ENCODE measurements at places on chromosomes 1 and 21.
A peak's percentile ranks its signal among the peaks of the same experiment; 100 is the strongest.

GRCh38 chr1:24635195-24635843 is 7.8 kb upstream of the SRRM1 start:
- DNase-seq: peak; percentile 82

GRCh38 chr1:111987502-111987901 is 2.0 kb downstream of the KCND3 start:
- DNase-seq: no peak

GRCh38 chr21:44931137-44931500 is 8.7 kb upstream of the SLX9 start:
- no peak for DNase-seq

GRCh38 chr1:51871351-51871975 is 7.1 kb downstream of the NRDC start:
- no peak for DNase-seq

DNA sequence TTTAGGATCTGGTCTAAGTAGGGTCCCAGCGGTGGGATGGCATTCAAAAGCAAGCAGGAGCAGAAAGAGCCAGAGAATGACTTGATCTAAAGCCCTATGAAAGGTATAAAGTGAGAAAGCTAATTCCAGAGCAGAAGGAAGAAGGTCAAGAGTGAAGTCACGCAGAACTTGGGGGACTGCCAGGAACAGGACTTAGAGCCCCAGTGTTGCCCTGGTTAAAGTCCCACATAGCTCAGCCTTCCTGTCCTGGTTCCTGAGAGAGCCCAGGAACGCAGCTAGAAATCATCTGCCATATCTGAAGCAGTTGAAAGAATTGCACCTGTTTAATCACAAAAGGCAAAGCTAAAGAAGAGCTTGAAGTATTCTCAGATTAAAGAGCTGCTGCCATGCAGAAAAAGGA is 160.6 kb upstream of the ATP1B1 start:
- DNase-seq: peak; percentile 34

DNA sequence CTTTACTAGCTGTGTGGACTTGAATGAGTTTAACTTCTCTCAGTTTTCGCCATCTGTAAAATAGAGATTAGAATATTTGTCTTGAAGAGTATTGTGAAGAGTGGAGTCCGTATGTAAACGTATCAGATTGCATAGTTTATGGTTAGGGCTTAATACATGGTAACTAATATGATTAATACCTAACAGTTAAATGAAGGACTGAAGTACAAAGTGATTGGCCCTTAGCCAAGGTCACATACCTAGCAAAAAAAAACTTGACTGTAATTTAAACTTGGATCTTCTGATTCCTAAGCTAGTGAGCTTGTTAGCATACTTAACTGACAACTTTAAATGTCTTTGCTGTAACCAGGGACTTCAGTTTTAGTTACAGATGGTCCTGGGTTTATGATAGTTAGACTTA is 1.9 kb downstream of the GIPC2 start:
- DNase-seq: peak; percentile 23

- no peak for DNase-seq
These were observed 15.9 kb downstream of the KIAA1614 start for GRCh38 chr1:180928331-180929230.

GRCh38 chr1:92792340-92792782 is 7.5 kb upstream of the EVI5 start:
- peak; percentile 28 for DNase-seq

GRCh38 chr1:178310685-178311105 is 186.1 kb downstream of the CLEC20A start:
- peak; percentile 73 for DNase-seq

- no peak for DNase-seq
These were observed 69.3 kb downstream of the SLC37A1 start for GRCh38 chr21:42582787-42583476.

GRCh38 chr1:167538657-167539056 is 14.9 kb downstream of the CREG1 start:
- DNase-seq: no peak

GRCh38 chr1:227038401-227038800 is 98.3 kb downstream of the COQ8A start:
- DNase-seq: peak; percentile 67

GRCh38 chr1:2482588-2482987 is 6.5 kb downstream of the PLCH2 start:
- DNase-seq: no peak

- DNase-seq: peak; percentile 29
These were observed 643 bp downstream of the CFAP298 start for GRCh38 chr21:32611471-32611997.

- peak; percentile 97 for DNase-seq
These were observed at the start of gene SLC25A33 for GRCh38 chr1:9539165-9539828. TSS of gene SLC25A33 (plus strand) at chr1:9539465. CDS start at chr1:9539692, 227 bp downstream.

DNA sequence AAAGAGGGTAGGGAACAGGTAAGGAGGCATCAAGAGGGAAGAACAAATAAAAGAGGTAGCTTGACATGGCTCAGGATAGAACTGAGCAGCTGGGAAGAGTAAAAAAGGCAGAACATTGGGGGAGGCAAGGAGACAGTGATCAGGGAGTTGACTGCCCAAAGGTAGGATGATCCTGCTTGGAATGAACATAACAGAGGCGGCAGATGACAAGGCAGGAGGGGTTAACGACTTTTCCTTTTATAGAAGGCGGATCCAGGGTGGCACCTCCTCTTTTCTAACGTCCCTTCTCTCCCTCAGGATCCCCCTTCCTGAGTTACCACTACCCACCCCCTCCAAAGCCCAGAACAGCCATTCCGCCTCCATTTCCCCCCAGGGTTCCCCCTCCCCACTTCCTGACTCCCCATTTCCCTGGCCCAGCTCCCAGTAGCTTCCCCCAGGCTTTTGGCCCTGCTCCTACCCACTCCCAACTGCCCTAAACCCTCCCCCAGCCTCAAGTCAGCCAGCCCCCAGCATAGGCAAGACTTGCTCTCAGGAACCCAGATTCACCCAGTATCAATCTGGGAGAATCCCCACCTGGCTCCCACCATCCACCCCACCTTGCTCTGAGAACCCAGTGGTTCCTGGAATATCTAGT is 769 bp upstream of the ADAMTS4 start:
- no peak for DNase-seq

DNA sequence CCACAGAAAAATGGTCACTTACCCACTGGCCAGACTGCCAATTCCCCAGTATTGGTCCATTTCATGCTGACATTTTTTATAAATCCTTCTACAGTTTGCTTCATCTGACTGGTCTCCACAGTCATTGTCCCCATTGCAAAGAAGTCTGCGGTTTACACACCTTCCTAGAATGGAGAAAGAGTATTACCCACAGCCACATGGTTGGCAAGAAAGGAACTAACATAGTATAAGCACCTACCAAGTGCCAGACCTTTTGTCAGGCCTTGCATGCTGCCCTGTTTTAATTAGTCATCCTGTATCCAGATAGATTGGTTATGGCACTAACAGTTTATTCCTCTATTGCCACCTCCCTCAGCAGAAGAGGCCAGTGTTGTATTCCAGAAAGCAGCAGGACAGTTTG is 11.2 kb downstream of the C8B start:
- no peak for DNase-seq

GRCh38 chr21:21828130-21828529 is 829.9 kb downstream of the NCAM2 start:
- no peak for DNase-seq

GRCh38 chr1:152127673-152128072 is 12.4 kb upstream of the TCHH start:
- DNase-seq: no peak

- DNase-seq: peak; percentile 81
These were observed 156.7 kb downstream of the SYT2 start for GRCh38 chr1:202553560-202554038.

- no peak for DNase-seq
These were observed 15.5 kb upstream of the MTARC2 start for GRCh38 chr1:220732621-220733020.

DNA sequence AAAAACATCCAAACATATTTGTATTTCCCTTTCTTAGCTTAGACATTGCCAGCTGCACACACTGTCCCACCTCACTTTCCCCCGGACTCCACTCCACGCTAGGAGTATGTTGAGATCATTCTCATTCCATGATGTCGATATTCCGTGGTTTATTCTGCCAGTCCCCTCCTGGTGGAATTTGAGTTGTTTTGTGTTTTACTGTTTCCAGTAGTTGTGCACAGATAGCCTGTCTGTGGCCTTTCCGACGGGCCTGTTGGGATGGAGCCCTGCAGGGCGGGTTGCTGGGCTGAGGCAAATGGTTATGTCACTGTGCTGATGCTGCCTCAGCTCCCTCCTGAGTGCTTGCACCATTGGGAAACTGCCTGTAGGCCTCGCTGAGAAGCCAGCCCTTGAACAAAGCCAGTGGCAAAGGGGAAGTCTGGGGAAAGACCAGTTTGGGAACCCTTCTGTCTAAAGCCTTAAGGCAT is 12.8 kb downstream of the TRAPPC10 start:
- peak; percentile 75 for DNase-seq

- no peak for DNase-seq
These were observed 14.2 kb downstream of the BLACAT1 start for GRCh38 chr1:205441716-205442050.

DNA sequence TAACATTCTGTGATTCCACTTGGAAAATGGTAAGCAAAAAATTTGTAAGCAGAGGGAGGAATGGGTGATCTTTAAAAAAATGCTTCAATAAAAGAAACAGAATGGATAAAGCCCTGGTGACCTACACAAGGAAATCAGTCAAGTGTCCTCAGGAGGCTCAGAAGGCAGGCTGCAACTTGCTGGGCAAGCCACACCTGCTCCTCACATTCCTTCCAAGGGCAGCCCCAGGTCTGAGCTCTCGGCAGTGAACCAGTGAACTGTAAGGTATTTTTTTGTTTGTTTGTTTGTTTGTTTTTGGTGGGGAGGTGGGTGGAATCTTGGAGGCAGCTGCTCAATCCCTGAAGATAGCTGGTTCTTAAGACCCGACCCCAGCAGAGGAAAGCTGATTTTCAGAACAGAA is 4.4 kb downstream of the TACSTD2 start:
- no peak for DNase-seq

- peak; percentile 82 for DNase-seq
These were observed 4.6 kb downstream of the MAB21L3 start for GRCh38 chr1:116115476-116116439.

DNA sequence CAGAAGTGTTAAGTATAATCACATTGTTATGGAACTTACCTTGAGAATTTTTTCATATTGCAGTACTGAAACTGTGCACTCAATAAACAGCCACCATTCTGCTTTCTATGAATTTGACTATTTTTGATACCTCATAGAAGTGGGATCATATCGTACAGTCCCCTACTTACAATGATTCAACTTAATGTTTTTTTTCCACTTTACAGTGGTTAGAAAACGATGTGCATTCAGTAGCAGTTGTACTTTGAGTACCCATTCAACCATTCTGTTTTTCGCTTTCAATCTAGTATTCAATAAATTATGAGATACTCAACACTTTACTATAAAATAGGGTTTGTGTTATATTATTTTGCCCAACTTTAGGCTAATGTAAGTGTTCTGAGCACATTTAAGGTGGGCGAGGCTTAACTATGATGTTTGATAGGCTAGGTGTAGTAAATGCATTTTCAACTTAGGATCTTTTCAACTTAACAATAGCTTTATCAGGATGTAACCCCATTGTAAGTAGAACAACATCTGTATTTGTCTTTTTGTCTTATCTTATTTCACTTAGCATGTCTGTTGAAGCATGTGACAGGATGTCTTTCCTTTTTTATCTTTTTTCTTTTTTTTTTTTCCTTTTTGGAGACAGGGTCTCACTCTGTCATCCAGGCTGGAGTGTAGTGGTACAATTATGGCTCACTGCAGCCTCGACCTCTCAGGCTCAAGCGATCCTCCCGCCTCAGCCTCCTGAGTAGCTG is 42.4 kb upstream of the KCNQ4 start:
- no peak for DNase-seq

GRCh38 chr1:170730438-170730837 is 66.5 kb downstream of the PRRX1 start:
- DNase-seq: no peak

All from iris pigment epithelial cell (primary cell).